ENCODE measurements at places on chromosomes 1 and 21.

- no peak for DNase-seq
Observed at GRCh38 chr1:219443763-219444162, 169.1 kb downstream of the ZC3H11B start.

DNA sequence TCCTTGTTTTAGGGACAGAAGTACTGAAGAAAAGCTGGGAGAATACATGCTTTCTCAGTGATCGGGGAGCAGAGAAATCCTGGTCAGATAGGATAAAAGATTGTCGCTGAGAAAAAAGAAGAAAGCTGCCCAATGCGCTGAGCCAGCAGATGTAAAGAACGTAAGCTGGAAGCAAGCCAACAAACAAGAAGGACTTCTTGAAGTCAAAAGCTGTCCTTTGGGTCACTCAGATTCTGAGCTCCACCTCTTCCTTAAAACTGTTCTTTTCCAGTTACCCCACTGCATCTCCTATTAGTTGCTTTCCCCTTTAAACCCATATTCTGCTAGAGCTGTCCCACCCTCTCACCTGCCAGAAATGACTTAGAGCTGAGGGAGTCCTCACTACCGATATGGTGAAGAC, 64.8 kb downstream of the GPR137B start:
- no peak for DNase-seq

DNA sequence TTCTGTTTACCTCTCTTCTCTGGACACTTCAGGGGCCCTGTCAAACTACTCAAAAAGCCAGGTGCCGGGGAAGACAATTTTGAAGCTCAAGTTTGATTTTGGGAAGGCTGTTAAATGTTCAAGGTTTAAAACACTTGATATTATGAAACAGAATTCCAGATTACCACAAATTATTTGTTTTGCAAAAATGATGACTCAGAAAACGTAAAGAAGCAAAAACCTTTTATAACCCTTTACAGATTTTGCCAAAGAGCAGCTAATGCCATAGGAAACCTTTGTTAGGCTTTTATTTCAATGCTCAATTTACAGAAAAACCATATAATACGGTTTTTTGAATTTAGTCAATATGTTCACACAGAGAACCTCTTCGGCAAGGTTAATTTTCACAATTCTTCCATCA, 593.4 kb upstream of the ZP4 start:
- no peak for DNase-seq

DNA sequence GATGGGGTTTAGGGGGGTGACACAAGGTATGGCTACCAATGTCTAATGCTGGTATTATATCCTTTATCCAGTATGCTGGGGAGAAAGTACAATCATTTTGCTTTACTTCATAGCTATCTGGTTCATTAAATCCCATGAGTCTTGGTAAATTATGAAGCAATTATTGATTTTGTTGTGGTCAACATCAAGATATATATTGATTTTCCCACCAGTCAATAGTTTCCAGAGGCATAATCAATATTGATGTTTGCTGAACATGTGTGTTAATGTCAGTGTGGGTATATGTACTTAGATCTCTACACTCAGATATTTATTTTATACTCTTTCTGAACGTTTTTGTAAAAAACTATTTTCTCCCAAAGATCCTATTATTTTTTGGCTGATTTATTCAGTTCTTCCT, 155.5 kb downstream of the BACH1 start:
- DNase-seq, result no peak

DNA sequence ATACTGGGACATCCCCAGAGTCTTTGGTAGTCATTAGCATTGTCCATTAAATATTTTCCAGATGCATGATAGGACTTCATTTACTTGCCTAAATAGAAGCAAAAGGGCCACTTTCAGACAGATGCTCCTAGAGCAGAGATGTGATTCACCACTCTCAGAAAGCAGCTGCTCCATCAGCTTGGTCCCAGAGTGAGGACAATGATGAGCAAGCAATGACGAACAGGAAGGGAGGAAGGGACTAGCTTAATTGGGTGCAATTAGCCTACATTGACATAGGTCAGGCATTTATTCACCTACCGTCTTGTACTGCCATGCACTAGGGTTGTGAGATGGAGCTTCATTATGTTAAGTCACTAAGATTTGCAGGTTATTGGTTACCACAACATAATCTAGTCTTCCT, 85.1 kb upstream of the PLXNA2 start:
- no peak for DNase-seq

- no peak for DNase-seq
Observed at GRCh38 chr1:204658295-204658694, 27.2 kb downstream of the LRRN2 start.

GRCh38 chr1:91591175-91591974, 90.7 kb downstream of the CDC7 start:
- no peak for DNase-seq

- DNase-seq, result no peak
Observed at GRCh38 chr1:111770916-111771315, 15.2 kb downstream of the DDX20 start.

GRCh38 chr1:212638492-212639151, 30.1 kb downstream of the ATF3 start:
- DNase-seq, result no peak

GRCh38 chr1:69197816-69198215, 369.9 kb upstream of the LRRC7 start:
- DNase-seq, result no peak

- DNase-seq, result no peak
Observed at GRCh38 chr21:45030682-45031570, 43.5 kb upstream of the ADARB1 start.

DNA sequence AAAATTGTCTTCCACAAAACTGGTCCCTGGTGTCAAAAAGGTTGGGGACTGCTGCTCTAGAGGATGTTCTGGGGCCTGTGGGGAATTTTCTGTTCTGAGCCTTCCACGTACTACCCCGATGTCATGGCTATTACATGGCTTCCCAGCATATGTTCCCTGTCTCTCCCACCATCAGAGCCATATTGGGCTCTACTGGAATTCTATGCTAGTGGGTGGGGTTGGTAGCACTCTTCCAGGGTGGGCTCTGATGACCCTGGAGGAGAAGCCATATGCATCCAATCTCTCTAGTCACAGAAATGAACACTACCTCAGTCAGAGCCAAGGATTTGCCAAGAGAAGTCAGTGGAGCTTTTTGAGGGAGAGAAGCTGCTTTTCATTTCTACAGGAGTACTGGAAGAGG, 47.9 kb downstream of the SRRM1 start:
- no peak for DNase-seq

DNA sequence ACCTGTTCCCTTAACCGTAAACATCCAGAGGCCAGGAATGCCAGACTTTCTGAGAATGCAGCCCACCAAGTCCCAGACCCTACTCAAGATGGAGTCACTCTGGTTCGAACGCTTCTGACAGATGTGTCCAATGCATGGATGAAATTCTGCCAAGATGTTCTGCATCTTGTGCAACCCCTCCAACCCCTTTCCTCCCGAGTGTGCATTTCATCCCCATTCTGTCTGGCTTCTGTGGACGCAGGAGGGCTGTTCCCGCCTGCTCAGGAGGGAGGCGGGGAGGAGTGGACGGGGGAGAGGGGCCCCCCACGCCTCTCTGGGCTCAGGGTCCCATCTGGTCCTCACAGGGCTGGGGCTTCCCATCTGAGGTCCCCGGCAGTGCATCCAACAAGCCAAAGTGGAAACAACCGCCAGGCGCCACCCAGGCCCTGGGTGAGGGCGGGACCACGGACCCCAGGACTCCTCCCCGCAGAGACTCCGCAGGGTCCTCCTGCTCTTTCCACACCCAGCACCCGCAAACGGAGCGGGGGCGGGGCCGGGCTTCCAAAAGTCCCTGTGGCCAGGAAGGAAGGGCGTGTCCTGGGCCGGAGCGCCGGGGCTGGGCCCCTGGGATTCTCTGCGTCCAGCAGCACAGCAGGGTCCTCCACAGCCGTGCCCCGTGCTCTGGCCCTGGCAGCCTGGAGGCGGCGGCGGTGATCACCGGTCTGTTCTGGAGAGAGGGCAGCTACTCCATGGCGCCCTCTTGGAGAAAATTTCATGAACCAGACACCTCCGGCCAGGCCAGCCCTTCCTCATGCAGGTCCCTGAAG, 27.8 kb upstream of the SUMO3 start:
- peak; percentile 50 for DNase-seq

DNA sequence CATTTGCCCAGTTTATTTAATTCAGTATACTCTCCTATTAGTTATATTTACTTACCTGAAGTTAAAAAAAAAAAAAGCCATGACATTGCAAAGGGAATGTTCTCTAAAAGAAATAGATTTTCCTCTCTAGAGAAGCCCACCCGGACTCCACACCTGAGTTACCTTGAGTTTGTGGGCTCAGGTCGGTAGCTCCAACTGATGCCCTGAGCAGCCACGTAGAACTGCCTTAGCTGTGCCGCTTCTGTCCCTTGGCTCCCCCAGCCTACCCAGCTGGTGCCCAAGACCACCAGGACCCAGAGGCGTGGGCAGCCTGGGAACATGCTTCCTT, 250 bp downstream of the F5 start:
- no peak for DNase-seq

All from stimulated activated CD8-positive, alpha-beta memory T cell treated with anti-CD3 and anti-CD28 coated beads, Interleukin-2, amount 100 ng/mL, for 48 hours (primary cell).